ENCODE measurements at places on chromosomes 3 and 15.
A peak's percentile ranks its signal among the peaks of the same experiment; 100 is the strongest.

DNA sequence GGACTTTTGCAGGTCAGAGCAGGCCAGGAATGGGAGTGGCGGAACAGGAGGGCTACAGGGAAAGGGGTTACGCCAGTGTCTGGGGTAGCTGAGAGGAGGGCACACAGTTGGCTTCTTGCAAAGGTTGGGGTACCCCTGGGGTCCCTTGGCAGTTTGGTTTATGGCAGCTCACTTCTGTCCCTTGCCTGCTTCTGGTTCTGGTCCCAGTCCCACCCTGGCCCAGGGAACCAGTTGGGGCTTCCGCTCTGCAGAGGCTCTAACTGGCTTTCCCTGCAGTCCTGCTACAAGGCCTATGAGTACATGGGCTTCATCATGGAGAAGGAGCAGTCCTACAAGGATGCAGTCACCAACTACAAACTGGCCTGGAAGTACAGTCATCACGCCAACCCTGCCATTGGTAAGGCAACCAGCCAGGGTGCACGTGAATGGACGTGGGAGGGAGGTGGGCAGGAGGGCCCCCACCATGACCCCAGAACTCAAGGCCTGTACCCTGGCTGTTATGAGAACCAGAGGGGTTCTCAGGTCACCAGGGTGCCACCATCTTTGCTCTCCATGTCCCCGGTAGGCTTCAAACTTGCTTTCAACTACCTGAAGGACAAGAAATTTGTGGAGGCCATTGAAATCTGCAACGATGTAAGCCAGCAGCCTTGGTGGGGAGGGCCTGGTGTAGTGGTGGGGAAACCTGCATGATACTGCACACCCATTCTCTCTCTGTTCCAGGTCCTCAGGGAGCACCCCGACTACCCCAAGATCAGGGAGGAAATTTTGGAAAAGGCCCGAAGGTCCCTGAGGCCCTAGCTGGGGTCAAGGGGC lies 15.2 kb downstream of the CSRNP1 start:
- DNase-seq, result no peak

DNA sequence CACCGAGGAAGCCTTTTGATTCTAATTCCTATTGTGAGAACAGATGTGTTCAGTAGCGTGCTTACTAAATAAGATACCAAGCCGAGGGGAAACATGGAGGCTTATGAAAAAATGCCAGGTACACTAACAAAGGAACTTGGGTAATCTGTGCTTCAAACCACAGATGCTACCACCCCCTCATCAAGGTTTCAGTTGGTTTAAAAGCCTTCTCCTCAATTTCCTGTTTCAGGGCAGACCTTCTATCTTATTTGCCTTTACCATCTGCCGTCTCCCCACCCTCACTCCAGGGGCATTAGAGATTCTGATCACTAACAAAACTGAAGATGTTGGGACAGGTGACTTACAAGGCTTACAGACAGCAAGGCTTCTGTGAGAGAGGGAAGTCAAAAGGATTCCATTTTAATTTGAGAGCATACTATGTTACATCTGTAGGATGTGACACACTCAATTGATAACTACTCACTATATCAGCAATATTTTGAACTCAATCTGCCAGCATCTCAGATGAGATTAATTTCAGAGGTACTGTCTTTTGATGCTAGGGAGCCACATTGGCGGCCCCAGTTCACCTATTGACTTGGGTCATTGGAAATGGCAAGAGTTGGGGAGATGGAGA lies 60.6 kb upstream of the PLCL2 start:
- DNase-seq, result no peak

GRCh38 chr15:73382115-73382514 lies 13.4 kb upstream of the HCN4 start:
- DNase-seq, result no peak

DNA sequence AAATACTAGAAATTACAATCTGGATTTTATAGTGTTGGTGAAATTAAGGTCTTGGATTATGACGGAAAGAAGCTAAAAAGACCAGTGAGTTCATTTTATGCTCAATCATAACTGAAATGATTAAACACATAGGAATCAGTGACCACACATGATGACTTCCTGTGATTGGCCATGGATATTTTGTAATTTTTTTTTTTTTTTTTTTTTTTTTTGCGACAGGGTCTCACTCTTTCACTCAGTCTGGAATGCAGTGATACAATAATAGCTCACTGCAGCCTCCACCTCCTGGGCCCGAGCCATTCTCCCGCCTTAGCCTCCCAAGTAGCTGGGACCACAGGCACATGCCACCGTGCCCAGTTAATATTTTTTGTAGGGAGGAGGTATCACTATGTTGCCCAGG lies 47.4 kb downstream of the PAQR5 start:
- DNase-seq, result no peak

- no peak for DNase-seq
Observed at GRCh38 chr15:67690936-67691335, 134.4 kb upstream of the SKOR1 start.

GRCh38 chr3:114498539-114499370 lies 204.9 kb downstream of the TIGIT start:
- no peak for DNase-seq

- no peak for DNase-seq
Observed at GRCh38 chr15:87689716-87690115, 566.8 kb downstream of the NTRK3 start.

GRCh38 chr3:8702560-8702959 lies 31.0 kb upstream of the CAV3 start:
- no peak for DNase-seq

GRCh38 chr15:79172032-79172481 lies 81.5 kb upstream of the RASGRF1 start:
- DNase-seq, result no peak

GRCh38 chr3:173958805-173959204 lies 561.3 kb downstream of the NLGN1 start:
- no peak for DNase-seq

GRCh38 chr3:113834983-113835382 lies 3.6 kb upstream of the GRAMD1C start:
- no peak for DNase-seq

DNA sequence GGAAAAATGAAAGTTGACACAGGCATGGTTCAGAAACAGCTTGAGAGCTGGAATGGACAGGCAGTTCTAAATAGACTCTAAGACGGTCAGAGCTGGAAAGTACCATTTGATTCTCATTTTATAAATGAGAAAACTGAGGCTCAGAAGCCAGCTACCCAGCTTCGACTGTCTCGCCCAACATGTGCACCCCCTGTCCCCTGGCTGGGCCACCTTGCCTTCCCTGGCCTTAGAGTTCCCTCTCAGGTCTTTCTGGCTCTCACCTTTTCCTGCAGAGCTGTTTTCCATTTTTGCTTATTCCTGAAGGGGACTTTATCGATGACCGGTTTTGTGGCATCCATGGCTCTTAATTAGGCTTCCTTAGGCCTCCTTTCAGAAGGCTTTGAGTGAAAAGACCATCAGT lies 17.3 kb upstream of the DOCK3 start:
- DNase-seq, result no peak

GRCh38 chr3:151946606-151947005 lies 73.2 kb downstream of the SUCNR1 start:
- no peak for DNase-seq

- no peak for DNase-seq
Observed at GRCh38 chr15:39336926-39337325, 244.0 kb upstream of the THBS1 start.

GRCh38 chr3:142724682-142725356 lies 985 bp downstream of the TRPC1 start:
- DNase-seq, result peak; percentile 23

GRCh38 chr15:88376574-88377174 lies 90.5 kb downstream of the MRPL46 start:
- DNase-seq, result no peak

- DNase-seq, result no peak
Observed at GRCh38 chr3:81995329-81995728, 233.9 kb upstream of the GBE1 start.

DNA sequence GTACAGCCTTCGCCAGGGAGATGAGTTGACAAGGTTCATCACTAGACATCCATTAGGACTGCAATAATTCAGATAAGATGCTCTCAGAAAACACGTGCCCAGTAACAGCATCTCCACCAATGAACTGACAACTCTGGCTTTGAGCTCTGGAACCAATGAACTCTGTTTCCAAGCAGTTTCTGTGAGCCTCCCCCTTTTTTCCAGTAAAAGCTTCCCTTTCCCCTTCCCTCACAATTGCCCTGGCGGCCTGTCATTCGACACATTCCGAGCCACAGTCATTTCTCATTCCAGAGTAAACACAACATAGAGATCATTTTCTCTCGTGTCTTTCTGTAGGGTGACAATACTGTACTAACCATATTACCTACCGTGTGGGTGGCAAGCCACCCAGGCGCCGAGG lies 3.6 kb downstream of the PLA2G4D start:
- DNase-seq, result no peak

DNA sequence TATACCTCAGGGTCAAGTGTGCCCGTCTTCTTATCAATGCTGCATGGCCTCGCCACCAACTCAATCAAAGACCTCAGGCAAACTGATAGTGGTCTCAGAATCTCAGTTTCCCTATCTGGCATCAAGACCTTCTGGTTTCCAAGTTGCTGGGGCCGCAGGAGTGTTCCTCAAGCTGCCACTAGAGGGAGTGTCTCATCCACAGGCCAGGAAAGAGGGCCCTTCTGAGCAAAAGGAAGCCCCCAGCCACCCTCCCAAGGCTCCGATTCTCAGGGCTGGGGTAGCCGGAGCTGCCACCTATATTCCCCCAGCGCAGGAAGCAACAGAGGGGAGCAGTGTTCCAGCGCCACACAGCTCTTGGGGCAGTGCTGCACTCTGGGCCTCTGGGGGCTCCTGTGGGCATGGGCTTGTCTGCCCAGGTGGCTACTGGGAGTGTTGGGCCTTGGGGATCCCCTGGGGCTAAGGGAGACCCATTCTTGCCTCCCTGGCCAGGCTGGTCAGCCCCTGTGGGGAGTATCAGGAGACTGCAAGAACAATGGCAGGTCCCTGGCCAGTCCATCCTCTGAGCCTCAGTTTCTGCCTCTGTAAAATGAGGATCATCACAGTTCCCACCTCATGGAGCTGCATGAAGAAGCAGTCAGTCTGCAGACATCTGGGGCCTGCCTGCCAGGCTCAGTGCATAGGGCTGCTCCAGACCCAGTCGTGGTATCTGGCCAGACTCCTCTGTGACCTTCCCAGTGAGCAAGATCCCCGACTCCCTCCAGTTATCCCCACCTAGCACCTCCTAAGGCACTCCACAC lies 23.4 kb upstream of the SEC13 start:
- DNase-seq, result peak; percentile 3

DNA sequence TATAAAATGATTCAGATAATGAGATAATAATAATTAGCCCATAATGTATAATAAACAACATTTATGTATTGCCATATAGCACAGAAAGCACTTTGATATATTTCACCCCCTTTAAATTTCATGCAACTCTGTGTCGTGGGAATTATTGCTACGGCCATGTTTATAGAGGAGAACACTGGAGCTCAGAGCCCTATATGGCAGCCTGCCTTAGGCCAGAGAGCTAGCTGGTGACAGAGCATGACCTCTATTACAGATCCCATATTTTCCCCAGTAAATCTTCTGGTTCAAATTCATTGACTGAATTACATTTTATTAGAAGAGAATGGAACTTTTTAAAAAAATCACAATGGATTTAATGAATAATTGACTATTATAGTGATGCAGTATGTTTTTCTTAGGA lies 25.0 kb downstream of the USP13 start:
- no peak for DNase-seq

- no peak for DNase-seq
Observed at GRCh38 chr15:38695249-38696108, 130.9 kb upstream of the RASGRP1 start.

DNA sequence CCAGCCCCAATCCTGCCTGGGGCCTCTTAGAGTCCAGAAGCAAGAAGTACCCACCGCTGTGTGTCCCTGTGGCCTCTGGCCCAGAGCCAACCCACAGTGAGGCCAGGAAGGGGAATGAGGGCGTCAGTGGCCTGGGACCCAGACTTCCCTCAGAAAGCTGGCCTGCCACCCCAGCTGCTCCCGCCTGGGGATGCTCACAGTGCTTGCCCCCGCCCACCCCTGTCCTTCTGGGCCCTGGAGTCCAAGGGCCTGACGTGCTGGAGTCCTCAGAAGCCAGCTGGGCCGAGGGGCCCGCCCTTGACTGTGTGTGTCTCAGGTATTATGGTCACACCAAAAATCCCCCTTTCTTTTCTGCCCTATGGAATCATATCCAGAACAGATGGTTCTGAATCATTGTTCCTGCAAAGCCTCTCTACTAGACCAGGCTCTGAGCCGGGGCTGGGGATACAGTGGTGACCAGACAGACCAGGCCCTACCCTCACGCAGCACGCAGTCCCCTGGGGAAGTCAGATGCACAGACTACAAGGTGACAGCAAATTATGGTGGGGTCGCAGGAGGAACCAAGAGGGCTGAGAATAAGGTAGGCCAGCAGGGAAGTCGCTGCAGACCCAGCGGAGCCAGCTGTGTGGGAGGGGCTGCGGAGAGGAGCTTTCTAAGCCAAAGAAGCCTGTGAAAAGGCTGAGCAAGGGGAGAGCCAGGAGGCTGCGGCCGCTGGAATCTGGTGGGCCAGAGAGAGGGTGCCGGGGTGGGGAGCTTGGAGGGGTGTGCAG lies 99.1 kb downstream of the VGLL4 start:
- DNase-seq, result no peak

DNA sequence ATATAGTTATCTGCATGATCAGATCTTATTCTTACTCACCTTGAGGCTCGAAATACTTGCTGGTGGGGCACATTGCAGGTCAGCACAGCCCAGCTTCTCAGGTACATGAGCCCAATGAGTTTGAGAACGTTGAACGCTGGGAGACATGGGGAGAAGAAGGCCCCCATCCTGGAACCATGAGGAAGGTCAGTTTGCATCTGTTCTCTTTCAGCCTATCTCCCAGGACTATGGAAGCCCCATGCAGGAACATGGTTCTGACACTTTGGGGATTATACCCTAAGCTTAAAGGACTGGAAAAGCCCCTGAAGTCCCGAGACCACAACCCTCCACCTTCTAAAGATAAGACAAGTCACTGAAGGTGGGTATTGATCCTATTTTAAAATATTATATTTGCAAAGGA lies 17.4 kb upstream of the STARD5 start:
- no peak for DNase-seq

- DNase-seq, result no peak
Observed at GRCh38 chr3:64954995-64955636, 267.3 kb upstream of the ADAMTS9 start.

GRCh38 chr15:93219859-93220420 lies 130.9 kb upstream of the RGMA start:
- no peak for DNase-seq

DNA sequence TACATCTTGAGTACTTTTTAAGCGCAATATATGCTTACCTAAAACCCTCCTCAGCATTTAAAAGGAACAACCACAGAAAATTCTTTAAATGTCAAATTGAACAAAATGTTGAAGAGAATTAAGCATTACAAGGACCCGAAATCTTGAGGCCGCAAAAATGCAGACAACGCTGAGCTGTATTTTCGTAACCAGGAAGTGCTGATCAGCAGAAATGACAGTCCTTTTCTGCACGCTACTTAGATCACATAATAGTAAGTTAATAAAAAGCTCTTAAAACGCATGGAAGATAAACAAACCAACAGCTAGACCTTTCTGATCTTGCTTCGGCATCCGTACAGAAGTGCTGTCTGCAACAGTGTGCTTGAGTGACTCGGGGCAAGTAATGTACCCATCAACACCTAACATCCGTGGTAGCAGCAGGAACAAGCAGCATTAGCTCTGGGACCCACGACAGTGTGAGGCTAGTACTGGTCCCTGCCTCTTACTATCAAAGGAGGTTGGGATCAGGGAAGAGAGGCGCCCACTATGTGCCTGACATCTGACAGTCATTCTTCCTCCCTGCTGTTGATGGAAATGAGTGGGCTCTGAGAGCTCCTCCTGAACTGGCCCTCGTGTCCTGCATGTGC lies 1.8 kb upstream of the SSUH2 start:
- no peak for DNase-seq

All from NCI-H1092 (cell line).